ENCODE measurements at places on chromosomes 6 and 20.
A peak's percentile ranks its signal among the peaks of the same experiment; 100 is the strongest.

- no peak for DNase-seq
Observed at GRCh38 chr6:18216411-18216810, 47.9 kb downstream of the DEK start.

DNA sequence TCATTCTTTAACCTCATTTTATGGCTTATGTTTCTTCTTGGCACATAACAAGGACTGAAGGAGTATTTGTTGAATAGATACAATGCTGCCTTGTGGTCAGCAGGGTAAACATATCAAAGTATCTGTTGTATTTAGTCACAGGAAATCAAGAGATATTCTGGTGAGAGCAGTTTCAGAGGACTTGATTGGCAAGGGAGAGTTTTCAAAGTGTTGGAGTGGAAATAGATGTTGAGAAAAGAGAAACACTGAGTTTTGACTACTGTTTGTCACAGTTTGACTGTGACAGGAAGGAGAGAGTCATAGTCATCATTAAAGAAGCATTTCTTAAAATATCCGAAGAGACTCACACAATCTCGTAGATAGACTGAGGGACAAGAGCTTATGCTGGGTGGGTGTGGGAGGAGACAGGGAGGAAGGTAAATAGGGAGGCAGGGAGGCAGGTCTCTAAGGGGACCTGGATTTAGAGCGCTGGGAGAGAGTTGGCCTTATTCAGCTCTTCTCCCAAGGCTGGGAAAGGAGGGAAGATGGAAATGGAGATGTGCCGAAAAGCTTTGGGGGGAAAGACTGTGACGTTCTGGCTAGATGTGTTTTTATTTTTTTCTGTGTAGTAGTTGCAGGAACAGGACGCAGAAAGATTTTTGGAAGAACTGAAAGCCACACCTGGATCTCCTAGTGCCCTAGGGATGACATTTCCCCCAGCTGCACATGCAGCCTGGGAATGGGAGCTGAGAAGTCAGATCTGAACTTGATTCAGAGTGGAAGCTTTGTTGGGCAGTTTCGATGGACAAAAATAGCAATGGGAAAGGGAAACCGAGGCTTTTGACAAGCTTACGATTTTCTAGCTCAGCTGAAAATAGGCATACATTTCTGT is 65.0 kb upstream of the IFNGR1 start:
- DNase-seq = no peak

DNA sequence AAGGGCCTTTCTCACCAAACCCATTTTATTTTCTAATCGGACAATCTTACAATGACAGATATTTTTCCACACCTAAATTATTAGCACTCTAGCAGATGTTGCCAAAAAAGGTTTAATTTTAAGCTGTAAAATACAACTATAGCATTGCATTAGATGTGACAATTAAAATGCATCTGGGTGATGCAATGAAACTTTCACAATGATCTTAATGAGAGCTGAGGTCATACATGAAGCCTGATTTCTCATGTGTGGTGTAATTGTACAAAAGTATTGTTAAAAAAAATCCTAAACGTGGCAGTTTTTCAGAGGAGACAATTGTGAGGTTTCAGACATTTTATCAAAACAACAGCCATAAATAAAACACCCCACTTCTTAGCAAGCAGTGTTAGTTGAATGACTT is 606.0 kb downstream of the HDGFL1 start:
- DNase-seq = no peak

- no peak for DNase-seq
Observed at GRCh38 chr6:109183109-109183650, 87.9 kb downstream of the CEP57L1 start.

- no peak for DNase-seq
Observed at GRCh38 chr6:35259948-35260590, 534 bp downstream of the ZNF76 start.

GRCh38 chr20:38050686-38051085 is 17.1 kb downstream of the RPRD1B start:
- DNase-seq = no peak

GRCh38 chr20:51461306-51461705 is 81.2 kb downstream of the NFATC2 start:
- DNase-seq = no peak

- no peak for DNase-seq
Observed at GRCh38 chr20:5888041-5888440, 62.3 kb downstream of the TRMT6 start.

DNA sequence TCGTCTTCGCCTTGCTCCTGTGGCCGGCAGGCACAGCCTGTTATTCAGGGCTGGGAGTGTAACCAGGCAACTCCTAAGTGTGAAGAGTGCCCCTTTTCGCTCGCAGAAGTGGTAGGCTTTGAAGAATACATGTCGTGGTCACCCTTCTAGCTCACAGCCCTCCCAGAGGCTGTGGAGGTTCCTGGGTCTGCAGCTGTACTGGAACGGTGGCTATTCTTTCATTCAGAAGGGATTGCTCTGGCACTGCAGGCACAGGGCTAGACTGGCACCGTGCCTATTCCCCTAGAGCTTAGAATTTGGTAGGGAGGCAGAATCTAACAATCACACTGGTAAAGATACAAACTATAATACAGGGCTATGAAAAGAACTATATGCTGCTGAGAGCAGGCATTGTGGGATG is 1.1 kb upstream of the SRSF12 start:
- DNase-seq = no peak

DNA sequence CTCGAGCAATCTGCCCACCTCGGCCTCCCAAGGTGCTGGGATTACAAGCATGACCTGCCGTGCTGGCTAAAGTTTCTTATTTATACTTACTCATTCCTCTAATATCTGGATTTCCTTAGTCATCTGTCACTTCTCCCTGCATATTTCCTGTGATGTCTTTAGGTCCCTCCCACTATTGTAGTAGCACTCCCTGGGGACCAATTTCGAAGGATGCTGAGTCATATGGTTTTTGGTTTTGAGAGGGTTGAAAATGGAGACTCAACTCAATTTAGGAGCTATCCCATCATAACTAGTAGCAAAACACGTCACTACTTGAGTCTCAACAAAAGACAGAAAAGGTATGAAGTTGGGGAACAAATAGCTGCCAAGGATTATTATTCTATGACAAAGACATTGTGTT is 20.2 kb downstream of the MCUR1 start:
- DNase-seq = no peak

DNA sequence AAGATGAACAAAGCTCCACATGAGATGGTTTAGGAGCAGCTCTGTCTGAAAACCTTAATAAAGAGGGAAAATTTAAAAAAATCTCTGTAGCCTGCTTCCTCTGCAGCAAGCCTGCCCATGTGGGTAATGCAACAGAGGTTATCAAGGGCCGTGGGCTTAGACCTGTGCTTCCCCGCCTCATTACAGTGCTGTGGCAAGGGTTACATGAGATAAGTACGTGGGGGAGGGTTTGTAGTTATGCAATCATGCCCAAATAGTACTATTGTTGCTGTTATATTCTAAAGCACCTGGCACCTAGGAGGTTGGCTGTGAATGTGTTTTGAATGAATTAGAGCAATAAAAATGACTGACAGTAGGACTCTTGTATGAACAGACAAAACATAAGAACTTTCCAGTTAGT is 68.3 kb downstream of the PKHD1 start:
- peak; percentile 41 for DNase-seq

DNA sequence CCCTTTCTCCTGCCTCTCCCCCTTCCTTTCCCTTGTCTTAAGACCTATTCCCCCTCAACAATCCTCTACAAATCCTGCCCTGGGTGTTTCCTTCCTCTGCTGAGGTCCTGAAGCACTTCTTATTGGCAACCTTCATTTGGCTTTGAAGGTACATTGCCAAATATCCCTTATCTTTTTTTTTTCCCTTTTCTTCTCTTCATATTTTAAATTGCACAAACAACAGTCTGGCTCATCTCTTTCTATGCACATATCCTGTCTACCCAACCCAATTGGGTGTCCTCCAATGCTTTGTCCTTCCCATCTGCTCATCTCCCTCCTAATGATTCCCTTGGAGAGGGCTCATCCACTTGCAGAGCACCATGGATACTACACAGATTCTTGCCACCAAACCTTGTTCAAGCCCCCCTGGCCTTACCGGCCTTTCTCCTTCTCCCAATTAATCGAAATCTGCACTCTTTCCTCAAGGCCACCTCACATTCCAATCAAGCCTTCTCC is 537.9 kb upstream of the JARID2 start:
- DNase-seq = no peak

DNA sequence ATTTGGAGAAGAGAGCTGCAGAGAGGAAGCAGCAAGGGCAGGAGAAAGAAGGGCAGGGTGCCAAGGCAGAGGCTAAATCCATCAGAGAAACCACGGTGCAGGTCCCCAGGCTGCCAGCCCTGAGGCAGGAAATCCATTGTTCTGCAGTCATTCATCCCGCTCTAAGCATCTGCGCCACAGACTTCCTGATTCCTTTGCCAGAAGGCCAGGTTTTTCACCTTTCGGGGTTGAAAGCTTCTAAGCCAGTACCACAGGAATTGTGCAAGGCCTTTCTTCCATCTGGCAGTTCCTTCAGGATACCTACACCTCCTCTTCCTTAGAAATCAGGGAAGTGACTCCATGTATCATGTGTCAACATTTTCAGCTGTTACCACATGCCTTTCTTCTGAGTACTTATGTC is 45.6 kb downstream of the ADGRF5 start:
- DNase-seq = no peak

GRCh38 chr6:107488875-107489635 is 862 bp upstream of the SOBP start:
- DNase-seq = no peak

- no peak for DNase-seq
Observed at GRCh38 chr20:35311822-35312221, 19.6 kb upstream of the FAM83C start.

GRCh38 chr6:25279748-25280343 is 672 bp downstream of the CARMIL1 start:
- no peak for DNase-seq

DNA sequence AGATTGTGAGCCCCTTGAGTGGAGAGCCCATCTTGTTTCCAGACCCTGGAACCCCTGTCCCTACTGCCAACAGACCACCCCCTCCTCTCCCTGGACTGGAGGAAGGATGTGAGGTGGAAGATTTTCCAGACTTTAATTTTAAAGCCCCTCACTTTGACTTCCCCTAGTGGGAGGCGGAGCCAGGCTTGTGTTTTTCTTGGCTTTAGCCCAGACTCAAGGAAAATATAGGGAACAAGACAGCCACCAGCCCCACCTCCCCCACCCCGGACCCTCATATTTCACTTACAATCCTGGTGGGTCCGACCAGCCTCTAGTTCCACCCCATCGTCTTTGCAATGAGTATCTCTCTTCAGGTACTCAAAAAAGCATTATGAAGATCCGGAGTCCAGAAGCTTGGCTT is 40.8 kb downstream of the NCR2 start:
- DNase-seq = no peak

Data from NCI-H2107 (cell line).